Activated CD8-positive, alpha-beta memory T cell treated with anti-CD3 and anti-CD28 coated beads for 1 hour (primary cell): ENCODE measurements at places on chromosomes 11 and 22.

GRCh38 chr11:12629601-12630313 is 44.5 kb upstream of the TEAD1 start:
- no peak for DNase-seq

GRCh38 chr11:67641338-67642172 is 2.0 kb upstream of the TBX10 start:
- no peak for DNase-seq

DNA sequence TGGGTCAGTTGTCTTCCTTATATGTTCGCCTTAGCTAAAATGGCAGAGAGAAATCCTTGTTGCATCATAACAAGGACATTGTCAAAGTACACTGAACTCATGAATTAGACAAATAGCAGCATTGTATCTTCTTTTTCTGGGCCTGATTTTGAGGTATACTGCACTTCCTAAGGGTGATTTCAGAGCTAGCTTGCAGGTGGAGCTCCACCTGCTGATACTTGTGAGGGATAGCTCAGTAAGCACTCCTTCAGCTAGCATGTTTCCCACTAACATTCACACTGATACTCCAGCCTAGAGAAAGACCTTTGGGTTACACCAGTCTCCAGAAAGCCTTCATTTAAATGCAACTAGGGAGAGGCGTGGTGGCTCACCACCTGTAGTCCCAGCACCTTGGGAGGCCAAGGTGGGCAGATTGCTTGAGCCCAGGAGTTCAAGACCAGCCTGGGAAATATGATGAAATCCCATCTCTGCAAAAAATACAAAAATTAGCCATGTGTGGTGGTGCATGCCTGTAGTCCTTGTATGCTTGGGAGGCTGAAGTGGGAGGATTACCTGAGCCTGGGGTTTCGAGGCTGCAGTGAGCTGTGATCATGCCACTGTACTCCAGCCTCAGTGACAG is 29.8 kb downstream of the JAM3 start:
- DNase-seq = no peak

GRCh38 chr11:111674941-111675340 is 72.7 kb downstream of the SIK2 start:
- DNase-seq = no peak

DNA sequence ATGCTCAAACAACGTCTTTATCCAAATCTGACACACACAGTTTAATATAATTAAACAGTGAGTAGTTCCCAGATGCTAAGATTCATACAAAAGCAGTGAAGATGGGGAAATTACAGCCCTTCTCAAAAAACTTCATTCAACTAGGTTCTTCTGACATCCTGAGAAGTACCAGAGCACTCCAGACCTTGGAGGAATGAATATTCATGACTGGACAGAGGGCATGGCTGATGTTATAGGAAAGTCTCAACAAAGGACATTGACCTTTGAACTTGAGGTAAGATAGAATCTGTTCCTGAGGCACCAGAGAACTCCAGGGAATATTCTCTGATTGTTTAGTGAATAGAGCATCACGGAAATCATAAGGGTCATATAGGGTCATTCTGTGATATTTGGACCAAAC is 106.4 kb upstream of the SLC5A12 start:
- no peak for DNase-seq

DNA sequence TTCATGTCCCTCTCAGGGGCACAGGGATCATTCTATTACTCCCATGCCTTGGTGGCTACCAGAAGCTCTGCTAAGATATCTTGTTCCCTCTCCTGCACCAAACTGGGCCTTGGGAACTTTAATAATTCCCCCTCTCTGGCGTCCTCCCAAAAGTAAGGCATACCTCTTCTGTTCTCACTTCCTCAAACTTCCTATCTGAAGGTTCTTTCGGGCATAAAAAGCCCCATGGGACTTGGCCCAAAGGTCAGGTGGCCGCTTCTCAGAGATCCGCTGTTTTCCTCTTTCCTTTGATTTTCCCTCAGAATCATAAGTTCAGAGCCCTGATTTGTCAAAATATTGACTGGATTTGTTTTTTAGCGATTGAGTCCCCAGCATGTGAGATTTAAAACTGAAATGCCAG is 13.0 kb downstream of the POLD3 start:
- no peak for DNase-seq

GRCh38 chr11:112651386-112651785 is 309.8 kb upstream of the NCAM1 start:
- DNase-seq = no peak

- DNase-seq = no peak
Observed at GRCh38 chr22:45597460-45598192, 74.0 kb upstream of the ATXN10 start.

DNA sequence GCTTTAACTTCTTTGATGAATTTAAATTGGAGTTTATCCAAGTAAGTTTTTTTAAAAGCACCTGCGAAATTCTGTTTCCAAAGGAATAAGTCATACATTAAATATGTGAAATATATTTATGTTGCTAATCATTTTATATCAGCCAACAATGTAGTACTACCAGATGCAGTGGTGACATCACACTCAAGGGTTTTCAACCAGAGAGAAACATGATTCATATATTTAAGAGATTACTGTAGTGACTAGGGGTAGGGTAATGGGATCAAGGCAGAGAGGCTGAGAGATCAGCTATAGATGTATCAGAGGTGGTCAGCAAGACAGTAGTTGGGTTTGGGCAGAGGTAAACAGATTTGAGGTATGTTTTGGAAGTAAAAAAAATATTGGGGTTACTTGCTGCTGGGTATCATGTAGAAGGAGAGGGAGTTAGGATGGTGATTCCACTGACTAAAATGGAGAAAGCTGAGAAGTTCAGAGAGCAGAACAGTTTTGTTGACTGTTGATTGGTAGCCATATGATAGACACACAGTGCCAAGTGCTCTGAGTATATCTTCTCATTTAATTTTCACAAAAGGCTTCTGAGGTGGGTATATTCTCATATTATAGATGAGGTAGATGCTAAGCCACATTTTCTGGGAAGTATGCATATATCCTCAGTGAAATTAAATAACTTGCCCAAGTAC is 39.4 kb downstream of the CEP57 start:
- no peak for DNase-seq

DNA sequence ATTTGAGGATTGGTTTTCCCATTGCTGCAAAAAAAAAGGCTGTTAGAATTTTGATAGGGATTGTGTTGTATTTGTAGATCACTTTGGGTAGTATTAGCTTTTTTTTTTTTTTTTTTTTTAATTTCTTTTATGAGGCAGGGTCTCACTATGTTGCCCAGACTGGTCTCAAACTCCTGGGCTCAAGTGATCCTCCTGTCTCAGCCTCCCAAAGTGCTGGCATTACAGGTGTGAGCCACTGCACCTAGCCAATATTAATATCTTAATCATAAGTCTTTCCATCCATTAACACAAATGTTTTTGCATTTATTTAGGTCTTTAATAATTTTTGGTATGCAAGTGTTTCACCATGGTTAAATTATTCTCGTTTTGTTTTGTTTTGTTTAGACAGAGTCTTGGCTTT is 23.0 kb upstream of the AIFM3 start:
- no peak for DNase-seq

DNA sequence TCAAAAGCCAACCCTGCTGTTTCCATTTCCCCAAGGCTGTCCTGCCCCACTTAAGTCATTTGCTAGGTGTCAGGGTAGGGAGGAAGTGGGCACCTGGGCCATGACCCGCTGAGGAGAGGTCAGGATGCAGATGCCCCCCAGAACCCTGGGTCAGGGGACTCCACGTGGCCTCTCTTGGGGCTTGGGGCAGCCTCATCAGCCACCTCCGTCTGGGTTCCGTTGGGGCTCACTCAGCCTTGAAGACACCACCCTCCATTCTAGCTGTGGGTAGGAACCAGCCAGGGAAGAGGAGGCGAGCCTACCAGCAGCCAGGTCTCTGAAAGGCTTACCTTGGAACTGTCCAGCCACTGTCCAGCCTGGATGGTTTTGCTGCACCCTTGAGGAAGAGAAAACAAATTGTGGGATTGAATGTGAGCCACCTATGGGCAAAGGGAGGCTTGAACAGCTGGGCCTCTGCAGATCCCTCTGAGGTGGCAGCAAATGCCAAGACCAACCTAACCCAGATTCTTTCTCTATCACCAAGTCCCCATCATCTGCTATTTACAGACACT is 2.5 kb downstream of the APOL4 start:
- DNase-seq = no peak

- no peak for DNase-seq
Observed at GRCh38 chr11:134657631-134658030, 245.6 kb upstream of the B3GAT1 start.

GRCh38 chr11:33444835-33445594 is 187.8 kb downstream of the HIPK3 start:
- DNase-seq = no peak

GRCh38 chr11:128852327-128853023 is 14.6 kb downstream of the KCNJ1 start:
- no peak for DNase-seq

GRCh38 chr11:1553808-1554594 is 18.1 kb downstream of the DUSP8 start:
- DNase-seq = no peak

GRCh38 chr11:95371153-95371552 is 140.2 kb upstream of the SESN3 start:
- DNase-seq = no peak

DNA sequence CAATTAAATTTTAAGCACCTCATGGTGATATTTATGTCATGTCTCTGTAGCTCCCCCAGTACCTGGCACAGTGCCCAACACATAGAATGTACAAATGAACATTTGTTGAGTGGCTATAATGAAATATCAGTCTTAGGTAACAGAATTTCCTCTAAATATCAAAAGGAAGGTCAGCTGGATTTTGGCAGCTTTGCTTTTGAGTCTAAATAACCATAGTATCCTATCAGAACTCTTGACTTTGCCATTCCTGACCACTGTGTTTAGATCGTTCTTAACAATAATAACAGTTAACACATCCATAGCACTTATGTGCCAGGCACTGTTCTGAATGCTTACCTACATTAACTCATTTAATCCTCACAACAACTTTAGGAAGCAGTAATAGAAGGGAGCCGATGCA is 26.6 kb downstream of the TMEM123 start:
- no peak for DNase-seq
